ENCODE measurements at places on chromosomes 6 and 20.

- DNase-seq: no peak
Measured at GRCh38 chr20:8974009-8974708, 94.7 kb upstream of the PLCB4 start.

DNA sequence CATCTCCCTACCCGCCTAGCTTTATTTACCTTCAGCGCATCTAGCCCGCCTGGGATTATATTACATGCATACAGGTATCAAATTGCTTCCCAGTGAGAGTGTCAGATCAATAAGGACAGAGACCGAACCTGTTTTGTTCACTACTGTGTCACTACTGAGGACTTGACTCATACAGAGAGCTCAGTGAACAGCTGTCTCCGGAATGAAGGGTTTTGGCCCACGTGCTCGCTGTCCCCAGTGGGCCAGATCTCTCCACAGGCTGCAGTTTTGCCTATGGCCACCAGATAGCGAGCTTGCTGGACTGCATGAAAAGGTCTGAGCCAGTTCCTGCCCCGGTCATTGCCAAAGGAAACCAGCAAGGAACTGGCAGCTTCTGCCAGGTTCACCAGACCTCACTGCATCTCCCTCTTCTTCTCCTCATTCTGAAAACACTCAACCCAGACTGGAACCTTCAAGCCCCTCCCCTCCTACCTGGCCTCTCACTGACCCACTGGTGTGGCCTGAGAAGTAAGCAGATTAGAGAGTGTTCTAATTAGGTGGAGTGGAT, 150.8 kb downstream of the ZMYND8 start:
- DNase-seq: no peak

DNA sequence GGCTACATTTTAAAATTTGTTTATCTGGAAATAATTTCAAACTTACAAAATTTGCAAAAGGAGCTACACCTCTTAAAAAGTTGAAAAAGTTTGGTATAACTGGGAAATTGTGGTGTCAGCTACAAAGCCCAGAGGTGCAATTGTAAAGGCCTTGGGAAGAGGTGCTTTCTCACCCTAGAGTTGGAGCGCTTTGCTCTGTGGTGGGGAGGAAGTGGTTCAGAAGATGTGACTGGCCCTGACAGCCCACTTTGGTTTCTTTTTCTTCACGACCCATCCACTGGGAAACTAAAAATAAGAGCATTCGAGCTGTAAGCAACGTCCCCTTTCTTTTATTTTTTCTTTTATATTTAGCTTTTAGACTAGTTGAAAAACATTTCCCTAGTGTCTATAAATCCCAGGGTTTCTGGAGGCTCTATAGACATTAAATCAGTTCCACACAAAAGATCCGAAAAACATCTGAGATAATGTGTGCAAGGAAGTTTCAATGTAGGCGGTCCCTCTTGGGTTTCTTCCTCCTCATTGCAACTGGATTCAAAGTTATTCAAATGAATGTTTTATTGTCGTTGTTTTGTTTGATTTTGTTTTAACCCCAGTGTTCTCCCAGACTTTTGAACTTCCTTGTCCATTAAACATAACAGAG, 397.8 kb downstream of the KIF16B start:
- no peak for DNase-seq

- no peak for DNase-seq
Measured at GRCh38 chr20:50837532-50838321, 42.9 kb downstream of the BCAS4 start.

DNA sequence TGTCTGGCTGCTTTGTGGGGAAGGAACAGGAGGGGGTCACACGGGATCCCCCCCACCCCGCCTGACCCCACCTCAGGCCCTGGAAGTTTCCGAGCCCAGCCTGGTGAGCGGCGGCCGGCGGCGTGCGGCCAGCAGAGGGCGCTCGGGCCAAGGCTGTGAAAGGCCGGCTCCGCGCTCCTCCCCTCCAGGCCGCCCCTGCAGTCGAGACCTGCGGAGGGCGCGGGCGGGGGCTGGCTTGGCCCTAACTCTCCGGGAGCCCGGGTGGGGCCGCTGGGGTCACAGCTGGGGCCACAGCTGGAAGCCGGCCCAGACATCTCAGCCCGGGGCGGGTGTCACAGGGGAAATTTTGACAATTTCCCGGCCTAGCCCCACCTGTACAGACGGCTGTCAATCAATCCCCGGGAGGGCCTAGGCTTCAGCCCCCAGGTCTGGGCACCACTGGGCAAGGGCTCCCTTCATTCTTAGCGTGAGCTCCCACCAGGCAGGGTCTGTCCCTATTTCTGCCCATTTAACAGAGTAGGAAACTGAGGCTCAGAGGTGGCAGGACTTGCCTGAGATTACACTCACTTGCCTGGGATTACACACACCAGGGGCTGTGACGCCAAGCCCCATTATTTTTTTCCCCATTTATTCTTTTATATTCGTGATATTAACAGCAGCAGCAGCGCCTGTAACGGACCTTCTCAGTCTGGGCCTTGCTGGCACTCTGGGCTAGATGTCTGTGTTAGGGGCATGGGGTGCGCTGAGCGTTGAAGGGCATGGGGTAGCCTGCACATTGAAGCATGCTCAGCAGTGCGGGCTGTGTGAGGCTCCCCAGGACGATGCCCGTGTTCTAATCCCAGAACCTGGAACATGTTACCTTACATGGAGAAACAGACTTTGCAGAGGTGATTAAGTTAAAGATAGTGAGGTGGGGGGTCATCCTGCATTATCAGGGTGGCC, 23.0 kb downstream of the ZBP1 start:
- peak; percentile 91 for DNase-seq

GRCh38 chr20:9258901-9259300, 190.0 kb downstream of the PLCB4 start:
- DNase-seq: no peak

GRCh38 chr6:39083231-39083634, 31.8 kb downstream of the SAYSD1 start:
- DNase-seq: no peak

DNA sequence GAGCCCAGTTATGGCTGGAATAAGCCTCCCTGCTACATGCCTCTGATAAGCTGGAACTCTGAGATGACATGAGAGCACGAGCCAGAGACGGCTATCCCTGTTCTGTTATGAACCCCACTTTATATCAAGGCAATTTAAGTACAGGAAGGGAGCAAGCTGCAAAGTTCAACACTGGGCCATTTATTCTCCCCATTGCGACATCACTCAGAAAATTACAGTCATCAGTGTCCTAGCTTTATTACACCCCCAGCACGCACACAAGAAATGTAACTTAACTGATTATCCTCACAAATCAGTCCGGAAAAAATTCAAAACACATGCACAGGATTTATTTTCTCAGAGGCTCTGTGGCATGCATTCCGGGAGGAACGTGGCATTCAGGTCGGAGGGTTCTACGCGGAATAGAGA, 125.3 kb upstream of the SLC2A12 start:
- no peak for DNase-seq

GRCh38 chr6:153085239-153085638, 45.8 kb downstream of the RGS17 start:
- DNase-seq: no peak

DNA sequence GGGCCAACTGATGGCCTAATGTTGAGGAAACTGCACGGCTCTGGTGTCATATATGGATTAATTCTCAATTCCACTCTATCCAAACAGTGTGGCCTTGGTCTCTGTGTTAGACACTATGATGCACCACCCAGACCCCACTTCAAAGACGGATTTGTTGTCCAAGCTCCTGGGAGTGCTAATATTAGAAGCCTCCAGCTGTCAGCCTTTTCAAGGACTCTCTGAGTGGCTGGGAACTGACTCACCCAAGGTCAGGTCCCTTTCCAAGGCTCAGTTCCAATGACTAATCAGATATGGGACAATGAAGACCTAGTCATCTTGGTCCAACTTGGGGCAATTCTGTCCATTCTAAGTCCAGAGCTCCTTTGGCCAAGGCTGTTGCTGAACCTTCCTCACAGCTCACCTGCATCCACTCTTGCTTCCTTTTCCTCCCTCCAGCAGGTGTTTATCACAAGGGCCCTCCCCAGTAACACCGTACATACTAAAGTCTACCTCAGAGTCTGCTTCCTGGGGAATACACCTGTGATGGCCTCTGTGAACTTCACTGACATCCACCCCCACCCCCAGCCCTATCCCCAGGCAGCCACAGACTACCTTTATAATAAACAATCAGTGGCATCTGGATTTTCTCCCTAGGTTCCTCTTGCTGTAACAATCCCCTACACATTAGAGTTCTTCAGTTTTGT, 7.2 kb upstream of the IL20RA start:
- no peak for DNase-seq

GRCh38 chr20:11651138-11651537, 266.6 kb upstream of the BTBD3 start:
- DNase-seq: no peak

- no peak for DNase-seq
Measured at GRCh38 chr20:11642866-11643265, 274.8 kb upstream of the BTBD3 start.

DNA sequence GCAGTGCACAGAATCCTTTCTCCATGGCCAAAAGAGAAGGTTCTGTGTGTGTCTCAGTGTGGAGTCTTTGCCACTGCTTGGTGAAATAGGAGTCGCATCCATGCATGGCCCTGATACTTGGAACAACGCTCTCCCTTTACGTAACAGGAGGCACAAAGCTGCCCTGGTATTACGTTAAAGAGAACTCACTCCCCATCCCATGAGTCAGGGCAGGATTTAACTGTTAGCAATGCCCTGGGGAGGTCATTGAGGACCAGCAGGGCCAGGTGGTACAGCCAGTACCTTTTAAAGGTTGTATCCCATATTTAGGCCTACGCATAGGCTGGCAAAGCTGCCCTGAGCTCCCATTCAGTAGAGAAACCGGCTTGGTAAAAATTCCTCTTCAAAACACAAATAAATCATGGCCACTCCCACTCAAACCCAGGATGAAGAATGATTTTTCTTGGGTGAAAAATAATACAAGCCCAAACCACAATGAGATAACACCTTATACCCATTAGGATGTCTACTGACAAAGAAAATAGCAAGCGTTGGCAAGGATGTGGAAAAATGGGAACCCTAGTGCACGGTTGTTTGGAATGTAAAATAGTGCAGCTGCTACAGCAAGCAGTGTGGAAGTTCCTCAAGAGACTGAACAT, 37.1 kb downstream of the MYLK4 start:
- DNase-seq: no peak
